ENCODE measurements at places on chromosomes 1 and 21.

DNA sequence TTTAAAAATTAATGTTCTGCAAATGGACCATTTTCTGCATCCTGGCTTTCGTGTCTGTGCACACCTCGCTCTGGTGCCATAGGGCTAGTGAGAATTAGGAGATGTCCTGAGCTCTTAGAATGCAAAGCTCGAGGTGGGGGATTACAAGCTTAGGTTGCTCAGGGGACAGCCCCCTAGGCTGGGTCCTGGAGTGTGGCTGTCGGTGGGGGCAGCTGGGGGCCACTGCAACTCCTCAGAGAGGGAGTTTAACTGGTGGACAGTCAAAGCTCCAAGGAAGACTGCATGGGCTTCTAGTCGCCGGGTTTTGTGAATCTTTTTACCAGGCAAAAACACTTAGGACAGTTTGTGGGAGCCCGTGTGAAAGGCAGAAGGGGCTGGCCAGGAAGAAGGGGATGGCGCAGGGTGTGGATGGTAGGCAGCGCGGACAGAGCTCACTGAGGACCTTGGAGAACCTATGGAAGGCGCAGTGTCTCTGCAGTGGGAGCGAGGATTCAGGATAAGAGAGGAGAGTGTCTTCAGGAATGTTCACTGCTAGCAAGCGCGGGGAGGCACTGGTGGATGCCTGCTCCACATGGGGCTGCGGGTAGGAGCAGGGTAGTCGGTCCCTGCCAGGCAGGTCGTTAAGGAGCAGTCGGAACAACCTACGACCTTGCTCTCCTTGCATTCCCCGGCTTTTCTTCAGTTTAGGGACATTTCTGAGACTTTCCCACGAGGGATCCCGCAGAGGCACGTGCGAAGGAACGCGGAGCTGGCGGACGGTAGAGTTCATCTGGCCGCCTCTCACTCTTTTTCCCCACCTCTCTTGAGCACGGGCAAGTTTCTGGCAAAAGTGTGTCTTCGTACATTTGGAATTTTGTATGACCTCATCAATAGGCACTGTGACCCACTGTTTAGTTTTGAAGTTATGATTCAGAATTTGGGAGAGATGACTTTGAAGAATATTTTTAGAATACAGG lies 12.9 kb upstream of the KCNE1 start:
- DNase-seq: no peak

- no peak for DNase-seq
Measured at GRCh38 chr1:28064064-28064463, 24.3 kb downstream of the EYA3 start.

DNA sequence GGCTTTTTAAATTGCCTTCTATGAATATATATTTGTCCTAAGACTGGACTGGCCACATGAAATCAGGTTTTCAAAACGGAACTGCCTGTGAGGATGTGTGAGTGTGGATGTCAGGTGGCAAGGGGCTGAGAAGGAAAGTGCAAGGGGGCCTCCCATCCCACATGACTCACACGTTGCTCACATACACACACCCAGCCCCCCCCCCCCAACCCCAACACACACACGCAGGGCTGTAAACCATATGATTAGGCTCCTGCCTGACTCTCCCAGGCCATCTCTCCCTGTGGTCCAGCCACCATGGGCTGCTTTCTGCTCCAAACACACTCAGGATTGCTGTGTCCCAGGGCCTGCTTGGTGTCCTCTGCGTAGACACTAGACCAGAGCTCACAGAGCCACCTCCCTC lies 22.4 kb downstream of the DEGS1 start:
- DNase-seq: no peak

GRCh38 chr1:172277989-172278388 lies 142.5 kb upstream of the C1orf105 start:
- no peak for DNase-seq

DNA sequence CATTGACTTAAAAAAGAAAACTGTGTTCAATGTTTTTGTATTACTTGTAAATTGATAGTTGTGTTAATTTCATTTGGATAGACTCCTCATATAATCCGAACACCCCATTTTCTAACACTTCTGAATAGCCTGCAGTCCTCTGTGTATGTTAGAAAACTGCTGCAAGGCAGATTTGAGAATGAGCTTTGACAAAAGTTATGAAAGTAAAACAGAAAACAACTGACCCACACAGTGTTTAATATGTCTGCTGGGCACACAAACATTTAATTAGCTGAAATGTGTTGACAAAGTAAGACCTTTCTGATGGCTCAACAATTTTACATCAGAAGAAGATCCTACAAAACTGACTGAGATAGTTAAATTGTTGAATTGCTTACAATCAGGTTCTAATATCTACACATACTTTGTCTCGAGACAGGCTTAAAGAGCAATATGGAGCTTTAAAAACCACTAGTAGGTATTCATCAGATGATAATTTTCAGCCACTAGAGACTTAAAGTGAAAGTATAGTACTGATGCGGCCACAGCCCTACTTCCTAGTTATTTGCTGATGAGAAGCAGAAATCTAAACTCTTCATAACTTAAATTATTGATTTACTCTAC lies 40.0 kb upstream of the PRMT6 start:
- no peak for DNase-seq
